Endodermal cell (in vitro differentiated cells): ENCODE measurements at places on chromosomes 6 and 20. TPM values are rescaled to one million over a fixed set of nuclear protein-coding genes. Genes with fewer than 3 reads are reported as not detected.
A peak's percentile ranks its signal among the peaks of the same experiment; 100 is the strongest.

GRCh38 chr6:4901386-4902061 is 102.3 kb downstream of the RPP40 start:
- no peak overlapping the region for H3K4me3 ChIP-seq
- DNase-seq, result no peak
- H3K4me1 ChIP-seq, result peaks cover 9% of the 10 kb centered on the region
- H3K27me3 ChIP-seq, result no peaks in the 10 kb centered on the region
- H3K27ac ChIP-seq, result no peak overlapping the region
- H3K36me3 ChIP-seq, result peaks cover 30% of the 10 kb centered on the region

DNA sequence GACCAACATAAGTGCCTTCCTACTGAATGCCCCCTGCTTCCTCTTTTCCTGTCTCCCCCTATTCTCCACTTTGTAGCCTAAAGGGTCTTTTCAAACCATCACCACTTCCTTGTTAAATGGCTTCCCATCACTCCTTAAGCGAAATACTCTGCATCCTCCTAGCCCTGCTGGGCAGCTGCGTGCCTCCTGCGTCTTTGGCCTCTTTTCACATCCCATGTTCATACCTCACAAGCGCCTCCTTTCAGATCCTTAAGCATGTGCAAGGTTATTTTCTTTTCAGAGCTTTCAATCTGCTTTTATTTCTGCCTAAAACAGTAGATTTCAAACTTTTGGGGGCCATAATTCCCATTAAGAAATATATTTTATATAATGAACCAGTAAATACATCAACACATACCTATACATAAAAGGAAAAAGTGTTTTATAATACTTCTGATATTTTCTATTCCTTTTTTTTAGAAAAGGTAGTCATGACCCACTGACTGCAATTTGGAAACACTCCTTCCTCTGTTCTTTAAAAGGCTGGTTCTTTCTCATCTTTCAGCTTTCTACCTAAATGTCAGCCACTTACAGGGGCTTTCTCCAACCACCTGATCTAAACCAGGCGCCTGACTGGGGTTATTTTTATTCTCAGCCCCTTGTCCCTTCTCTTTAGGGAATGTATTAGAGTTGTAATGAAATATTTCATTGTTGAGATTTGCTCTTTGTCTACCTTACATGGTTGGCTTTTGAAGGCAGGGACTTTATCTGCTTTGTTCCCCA is 84.1 kb downstream of the PRDM1 start:
- H3K36me3 ChIP-seq, result no peaks in the 10 kb centered on the region
- H3K4me1 ChIP-seq, result peaks cover 8% of the 10 kb centered on the region
- H3K27ac ChIP-seq, result no peak overlapping the region
- no peak overlapping the region for H3K4me3 ChIP-seq
- peak; percentile 40 for DNase-seq

GRCh38 chr20:16533502-16533901 is 39.7 kb downstream of the KIF16B start:
- no peak overlapping the region for H3K27ac ChIP-seq
- H3K27me3 ChIP-seq, result no peaks in the 10 kb centered on the region
- DNase-seq, result no peak
- no peaks in the 10 kb centered on the region for H3K4me1 ChIP-seq

CCN6 gene
- not detected in 3 replicates for total RNA-seq
